Stimulated activated CD4-positive, alpha-beta T cell treated with anti-CD3 and anti-CD28 coated beads, Interleukin-15, amount 100 ng/mL, for 1 hour (primary cell): ENCODE measurements at places on chromosomes 4 and X.

DNA sequence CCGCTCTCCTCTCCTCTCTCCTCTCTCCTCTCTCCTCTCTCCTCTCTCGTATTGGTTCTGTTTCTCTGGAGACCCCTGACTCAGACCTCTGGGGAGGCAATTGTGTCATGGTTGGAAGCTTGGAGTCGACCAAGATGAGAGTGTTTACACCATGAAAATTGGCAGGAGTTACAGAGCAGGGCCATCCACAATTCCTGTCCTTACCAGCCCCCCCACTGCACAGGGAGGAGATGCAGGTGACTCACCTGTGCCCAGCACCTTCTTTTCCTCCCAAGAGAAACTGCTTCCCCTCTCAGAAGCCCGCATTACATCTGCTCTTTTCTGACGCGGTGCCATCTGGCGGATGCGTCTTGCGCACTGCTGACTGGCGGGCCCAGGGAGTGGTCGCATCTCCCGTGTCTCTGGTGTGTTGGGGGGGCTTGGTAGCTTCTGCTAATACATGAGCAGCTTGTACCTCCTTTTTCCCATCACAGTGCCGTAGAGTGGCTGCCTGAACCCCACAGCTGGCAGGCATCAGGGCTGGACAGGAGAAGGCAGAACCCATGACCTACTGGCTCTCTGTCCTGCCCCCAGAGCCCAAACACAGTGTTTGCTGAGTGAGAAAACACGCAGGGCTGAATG, 31.4 kb upstream of the GPR78 start:
- DNase-seq = no peak

GRCh38 chr4:39812500-39812899, 114.6 kb downstream of the UBE2K start:
- no peak for DNase-seq

DNA sequence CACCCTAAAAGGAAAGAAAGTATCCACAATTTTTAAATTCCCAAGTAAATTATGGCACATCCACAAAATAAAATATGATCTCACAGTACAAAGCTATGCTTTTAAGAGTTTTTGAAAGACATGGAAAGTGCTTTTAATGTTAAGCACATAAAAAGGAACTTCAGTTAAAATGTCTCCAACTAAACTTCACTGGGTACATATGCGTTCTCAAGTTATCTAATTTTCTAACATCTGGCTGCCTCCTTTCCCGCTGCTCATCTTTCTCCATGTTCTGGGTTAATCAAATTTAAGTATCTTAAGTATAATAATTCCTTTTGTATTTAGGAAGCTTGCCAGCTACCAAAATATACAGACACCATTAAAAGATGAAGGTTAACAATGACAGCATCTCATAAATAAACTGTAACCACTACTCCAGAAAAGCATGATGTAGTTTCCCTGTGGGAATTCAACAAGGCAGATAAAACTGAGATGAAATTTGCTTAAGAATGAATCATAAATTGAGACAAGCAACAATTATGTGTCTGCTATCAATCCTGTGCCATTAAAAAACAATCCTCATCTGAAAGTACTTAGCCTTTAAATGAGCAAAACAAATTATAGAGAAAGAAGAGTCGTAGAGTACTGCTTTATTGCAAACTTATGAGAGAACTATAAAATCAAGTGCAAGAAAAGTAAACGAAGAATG, 25.1 kb downstream of the PRSS12 start:
- DNase-seq = no peak

DNA sequence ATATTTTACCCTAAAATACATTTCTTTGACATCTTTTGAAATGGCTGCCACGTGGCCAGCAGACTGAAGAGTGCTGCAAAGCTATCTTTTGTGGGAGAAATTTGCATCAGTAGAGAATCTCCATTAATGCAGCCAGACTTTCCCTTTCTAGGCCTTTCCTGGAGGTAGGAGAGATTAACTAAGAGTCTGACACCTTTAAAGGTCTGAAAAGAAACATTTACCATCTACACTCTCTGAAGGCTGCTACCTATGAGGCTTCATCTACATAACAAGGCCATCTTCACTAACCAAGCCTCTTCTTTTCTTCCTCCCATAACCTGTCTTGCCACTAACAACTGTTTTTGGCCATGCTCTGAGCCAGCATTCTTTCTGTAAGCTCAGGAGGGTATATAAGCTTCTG, 17.8 kb upstream of the SPRY1 start:
- no peak for DNase-seq

DNA sequence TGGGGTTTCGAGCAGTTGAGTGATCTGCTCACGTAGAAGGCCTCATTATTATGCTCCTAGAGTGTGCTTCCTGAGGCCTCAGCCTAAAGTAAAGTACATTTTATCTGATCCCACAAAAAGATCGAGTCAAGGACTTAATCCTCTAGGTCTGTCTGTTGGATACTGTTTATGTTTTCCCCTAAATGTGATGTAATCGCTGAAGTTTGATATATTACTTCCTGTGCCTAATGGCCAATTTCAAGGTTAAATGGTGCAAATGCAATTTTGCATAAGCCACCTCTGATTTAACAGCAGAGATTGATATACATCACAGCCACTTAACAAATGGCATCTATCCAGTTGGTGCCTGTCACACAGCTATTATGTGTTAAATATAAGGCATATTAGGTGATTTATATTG, 19.4 kb upstream of the SERTM2 start:
- DNase-seq = no peak

DNA sequence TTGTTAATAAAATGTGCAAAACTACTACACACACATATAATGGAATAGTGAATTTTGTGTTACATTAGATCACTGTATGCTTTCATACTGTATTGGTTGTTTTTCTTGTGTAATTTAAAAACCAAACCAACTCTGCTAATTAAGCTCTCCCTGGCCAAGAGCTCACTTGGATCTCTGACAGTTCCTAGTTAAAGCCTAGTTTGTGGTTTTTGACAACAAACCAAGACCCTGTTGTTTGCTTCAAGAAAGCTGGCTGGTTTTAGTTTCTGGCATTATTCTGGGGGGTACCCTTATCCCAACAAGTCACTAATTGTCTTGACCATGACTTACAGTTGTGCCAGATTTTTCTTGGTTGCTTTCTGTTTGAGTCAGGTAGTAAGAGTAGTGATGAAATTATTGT, 121.4 kb upstream of the CXorf66 start:
- no peak for DNase-seq

DNA sequence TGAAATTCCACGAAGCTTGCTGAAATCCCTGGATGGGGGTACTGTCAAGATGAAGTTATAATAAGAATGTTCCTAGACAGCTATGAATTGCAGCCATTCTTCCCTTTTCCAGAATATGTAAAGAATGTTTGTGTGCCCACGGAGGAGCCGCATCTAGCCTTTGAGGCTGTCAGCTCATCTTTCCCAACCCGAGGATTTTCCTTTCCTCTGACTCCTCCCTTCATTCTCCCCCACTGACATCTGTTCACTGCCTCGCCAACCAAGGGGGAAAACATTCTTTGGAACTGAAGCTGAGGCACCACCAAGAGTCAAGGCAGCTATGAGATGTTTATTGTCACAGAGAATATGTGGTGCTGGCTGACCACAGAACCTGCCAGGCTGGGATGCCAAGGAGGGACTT, 8.8 kb downstream of the NHSL2 start:
- DNase-seq = no peak

DNA sequence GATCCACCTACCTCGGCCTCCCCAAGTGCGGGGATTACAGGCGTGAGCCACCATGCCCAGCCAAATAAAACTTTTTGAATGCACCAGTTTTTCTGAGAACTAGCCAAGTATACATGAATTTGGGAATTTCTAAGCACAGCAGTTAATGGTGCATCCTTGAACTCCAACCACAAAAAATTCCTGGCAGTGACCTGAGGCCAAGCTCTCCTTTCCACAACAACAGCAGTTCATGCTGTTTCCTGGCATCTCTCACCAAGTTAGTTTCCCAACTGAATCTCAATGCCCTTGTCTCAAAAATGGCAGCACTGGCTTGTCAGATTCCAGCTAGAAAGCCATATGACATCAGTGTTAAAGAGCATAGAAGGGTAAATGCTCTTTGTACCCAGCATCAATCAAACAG, 15.9 kb upstream of the XKRX start:
- DNase-seq = no peak

- DNase-seq = no peak
Measured at GRCh38 chr4:47553329-47554125, 68.5 kb downstream of the ATP10D start.
